ENCODE measurements at places on chromosomes 13 and 19.

DNA sequence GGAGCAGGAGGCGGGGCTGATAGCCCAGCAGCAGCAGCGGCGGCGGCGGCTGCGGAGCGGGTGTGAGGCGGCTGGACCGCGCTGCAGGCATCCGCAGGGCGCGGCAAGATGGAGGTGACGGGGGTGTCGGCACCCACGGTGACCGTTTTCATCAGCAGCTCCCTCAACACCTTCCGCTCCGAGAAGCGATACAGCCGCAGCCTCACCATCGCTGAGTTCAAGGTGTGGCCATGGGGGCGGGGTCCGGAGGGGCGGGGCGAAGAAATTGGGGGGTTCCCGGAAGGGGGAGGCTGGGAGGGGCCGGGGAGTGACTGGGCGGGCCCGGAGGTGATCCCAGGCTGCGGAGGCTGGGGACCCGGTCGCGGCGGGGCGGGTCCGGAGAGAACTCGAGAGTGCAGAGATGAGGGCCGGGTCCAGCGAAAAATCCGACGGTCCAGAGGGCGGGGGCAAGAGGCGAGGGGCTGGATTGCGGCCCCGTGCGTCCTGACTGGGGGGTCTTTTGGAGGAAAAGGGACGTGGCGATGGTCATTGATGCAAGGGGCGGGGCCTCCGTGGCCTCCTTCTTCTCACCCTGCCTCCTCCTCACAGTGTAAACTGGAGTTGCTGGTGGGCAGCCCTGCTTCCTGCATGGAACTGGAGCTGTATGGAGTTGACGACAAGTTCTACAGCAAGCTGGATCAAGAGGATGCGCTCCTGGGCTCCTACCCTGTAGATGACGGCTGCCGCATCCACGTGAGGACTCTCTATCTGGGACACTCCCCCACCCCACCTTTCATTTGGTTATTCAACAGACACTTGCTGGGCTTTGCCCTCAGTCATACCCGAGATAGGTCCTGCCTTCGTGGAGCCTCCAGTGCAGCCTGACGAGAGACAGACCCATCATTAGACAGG lies at the start of gene TBCB:
Gene TBCB (plus strand): TSS at position 16 of the 891 bp plus-strand sequence. CDS start 93 bp downstream, at position 109.
- no peak for DNase-seq

DNA sequence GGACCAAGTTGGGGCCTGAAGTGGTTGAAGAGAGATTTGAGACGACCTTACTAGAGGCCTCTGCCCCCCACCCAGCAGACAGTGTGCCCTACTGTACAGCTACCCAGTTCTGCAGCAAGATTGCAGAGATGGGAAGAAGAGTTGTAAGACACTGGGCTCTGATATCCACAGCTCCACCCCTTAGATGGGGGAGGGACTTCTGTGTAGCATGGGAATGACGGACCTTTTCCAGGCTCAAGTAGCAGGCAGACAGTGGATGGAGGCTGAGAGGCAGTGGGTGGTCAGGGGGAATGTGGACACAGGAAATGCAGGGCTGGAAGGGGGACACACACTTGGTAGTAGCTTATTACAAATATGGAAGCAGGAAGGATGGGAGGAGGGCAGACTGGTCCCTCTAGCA lies 13.0 kb downstream of the LRFN3 start:
- DNase-seq = no peak

- no peak for DNase-seq
These were observed 30.3 kb upstream of the CEACAM4 start for GRCh38 chr19:41657157-41657556.

DNA sequence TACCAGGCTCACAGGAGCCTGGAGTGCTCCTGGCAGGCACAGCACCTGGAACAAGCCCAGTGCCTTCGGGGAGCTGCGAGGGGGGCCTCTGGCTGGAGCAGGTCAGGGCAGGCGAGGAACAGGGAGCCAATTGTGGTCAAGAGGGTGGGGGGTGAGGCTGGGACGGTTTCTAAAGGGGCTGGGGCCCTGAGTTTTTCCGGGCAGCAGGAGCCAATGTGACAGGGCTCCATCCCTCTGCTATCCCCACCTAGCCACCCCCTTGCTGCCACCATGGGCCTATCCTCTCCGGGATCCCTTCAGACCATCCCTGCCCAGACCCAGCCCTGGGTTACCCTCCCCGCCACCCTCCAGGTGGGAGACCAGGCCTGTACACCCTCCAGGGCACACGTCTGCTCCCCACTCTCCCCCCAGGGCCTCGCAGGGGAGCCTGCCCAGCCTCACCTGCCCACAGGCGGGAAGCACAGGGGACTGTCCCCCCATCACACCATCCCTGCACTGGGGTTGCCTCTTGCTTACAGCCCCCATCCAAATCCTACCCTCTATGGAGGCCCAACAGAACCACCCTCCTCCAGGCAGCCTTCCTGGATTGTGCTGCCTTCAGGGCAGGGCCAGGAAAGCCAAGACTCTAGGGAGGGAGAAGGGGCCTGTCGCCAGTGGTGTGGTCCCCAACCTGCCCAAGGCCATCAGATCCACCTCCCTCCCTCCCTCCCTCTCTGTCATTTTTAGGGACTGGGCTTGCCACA lies 121.0 kb downstream of the URI1 start:
- no peak for DNase-seq

DNA sequence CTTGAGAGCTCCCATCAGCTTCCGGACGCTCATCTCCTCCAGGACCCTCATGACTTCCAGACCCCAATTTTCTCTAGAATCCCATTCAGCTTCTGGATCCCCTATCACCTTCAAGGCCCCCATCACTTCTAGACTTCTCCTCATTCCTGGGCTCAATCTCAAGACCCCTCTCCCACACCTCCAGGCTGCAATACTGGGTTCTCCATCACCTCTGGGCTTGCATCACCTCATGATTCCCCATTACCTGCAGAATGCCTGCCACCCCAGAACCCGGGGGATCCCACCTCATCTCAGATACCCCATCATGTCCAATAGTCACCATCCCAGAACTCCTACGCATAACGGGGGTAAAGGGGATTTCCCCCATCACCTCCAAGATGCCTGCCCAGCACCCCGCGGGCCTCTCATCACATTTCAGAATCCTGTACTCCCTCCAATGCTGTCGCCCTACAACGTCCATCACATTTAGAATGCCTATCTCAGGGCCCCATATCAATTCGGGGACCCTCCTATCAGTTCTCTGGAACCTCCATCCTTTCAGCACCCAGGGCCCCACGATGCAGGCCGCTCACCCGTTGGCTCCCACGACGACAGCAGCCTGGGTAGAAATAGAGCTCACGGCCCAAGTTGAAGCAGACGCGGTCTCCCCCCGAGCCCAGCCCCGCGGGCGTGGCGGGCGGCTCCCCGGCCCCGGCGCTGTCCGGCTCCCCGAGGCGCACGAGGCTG lies 738 bp downstream of the DMWD start:
- DNase-seq = no peak

DNA sequence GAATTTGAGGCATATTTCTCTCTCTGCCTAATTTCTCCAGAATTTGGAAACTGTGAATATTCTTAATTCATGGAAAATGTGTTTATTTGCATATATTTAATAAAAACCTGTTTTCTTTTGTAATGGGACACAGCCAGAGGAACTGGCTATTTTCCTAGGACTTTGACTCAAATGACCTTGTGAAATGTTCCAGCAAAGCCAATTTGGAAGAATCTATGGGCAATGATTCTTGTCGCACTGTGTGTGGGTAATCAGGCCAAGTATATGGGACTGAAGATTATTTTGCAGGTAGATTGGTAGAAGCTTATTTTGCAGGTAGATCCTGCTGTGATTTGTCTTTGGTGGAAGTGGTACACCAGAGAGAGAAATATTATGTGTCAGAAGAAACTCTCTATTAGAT lies 38.8 kb downstream of the SUCLA2 start:
- DNase-seq = no peak

GRCh38 chr19:30799865-30800755 lies 427.9 kb downstream of the ZNF536 start:
- peak; percentile 35 for DNase-seq
